Astrocyte (in vitro differentiated cells and primary cell): ENCODE measurements at places on chromosomes 3 and 15. TPM values are rescaled to one million over a fixed set of nuclear protein-coding genes. Genes with fewer than 3 reads are reported as not detected.

The HAPLN3 gene
- 6.8 and 8.2 TPM in 2 replicates for total RNA-seq

DNA sequence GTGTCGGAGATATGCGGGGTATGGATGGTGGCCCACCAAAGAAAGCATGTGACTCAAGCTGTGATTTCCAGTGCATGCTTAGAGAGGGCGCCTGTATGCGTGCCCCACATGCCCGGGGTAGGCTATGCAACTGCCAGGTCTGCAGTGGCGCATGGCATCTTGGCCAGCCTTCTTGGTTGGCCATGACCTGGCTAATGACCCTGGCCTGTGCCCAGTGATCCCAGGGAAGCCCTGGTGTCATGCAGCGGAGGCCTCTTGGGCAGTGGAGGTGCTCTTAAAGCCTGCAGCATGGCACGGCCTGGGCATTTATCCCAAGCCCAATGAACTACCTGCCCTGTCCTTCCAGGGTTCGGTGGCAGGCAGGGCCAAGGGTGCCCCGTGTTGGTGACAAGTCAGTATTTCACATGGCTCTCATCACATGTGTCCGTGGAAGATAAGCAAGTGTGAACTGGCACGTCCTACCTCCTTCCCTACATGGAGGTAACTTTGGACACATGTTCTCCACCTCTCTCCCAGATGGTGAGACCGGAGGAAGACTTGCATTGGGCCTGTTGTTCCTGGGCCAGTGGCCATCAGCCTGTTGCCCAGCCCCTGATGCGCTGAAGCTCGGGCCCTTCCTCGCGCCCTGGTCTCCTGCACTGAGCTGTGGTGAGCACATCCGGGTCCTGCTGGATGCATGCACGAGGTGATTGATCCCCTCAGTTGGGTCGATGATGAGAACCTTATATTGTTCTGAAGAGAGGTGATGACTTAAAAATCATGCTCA, 192.0 kb downstream of the UBE3A start:
- no peaks in the 10 kb centered on the region for H3K36me3 ChIP-seq
- H3K27me3 ChIP-seq = no peaks in the 10 kb centered on the region
- no peaks in the 10 kb centered on the region for H3K4me1 ChIP-seq
- H3K4me3 ChIP-seq = no peak overlapping the region
- no peak overlapping the region for H3K27ac ChIP-seq

The FEZF2 gene
- total RNA-seq = not detected in 2 replicates

The TMEM40 gene
- total RNA-seq = 1.3 and 2.0 TPM in 2 replicates

GRCh38 chr3:170425491-170426239, 7.0 kb downstream of the CLDN11 start:
- no peak overlapping the region for H3K4me3 ChIP-seq
- H3K27me3 ChIP-seq = no peaks in the 10 kb centered on the region
- H3K36me3 ChIP-seq = no peaks in the 10 kb centered on the region
- peaks cover 27% of the 10 kb centered on the region for H3K4me1 ChIP-seq
- no peak overlapping the region for H3K27ac ChIP-seq

DNA sequence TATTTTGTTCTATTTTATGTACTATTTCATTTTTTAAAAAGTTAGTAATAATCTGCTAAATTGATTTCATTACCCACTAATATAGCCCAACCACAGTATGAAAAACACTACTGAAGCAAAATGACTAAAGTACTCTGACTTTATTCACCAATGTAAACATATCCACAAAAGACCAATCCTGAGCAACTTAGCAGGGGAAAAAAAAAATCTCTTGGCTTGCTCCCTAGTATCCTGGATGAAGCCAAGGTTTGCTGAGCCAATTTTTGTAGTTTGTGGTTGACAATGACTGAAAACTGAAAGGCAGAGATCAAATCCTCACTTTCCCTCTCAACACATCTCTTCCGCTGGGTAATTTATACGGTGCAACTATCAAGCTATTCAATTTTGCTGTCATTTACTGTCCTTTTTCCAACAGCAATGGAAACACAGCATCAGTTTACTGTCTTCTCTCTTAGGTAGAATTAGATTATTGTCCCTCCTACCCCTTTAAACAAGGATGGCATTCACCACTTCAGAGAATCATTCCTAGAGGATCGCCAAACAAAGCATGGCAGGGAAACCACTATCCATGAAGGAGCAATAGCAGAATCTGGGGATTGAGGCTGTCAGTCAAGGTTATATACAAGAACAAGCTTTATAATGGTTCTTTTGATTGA, 149.7 kb downstream of the THRB start:
- no peaks in the 10 kb centered on the region for H3K27me3 ChIP-seq
- no peaks in the 10 kb centered on the region for H3K4me1 ChIP-seq
- no peak overlapping the region for H3K27ac ChIP-seq
- no peaks in the 10 kb centered on the region for H3K36me3 ChIP-seq
- H3K4me3 ChIP-seq = no peak overlapping the region
- peak; percentile 59 for DNase-seq

The QTRT2 gene
- total RNA-seq = 17.2 and 22.7 TPM in 2 replicates

DNA sequence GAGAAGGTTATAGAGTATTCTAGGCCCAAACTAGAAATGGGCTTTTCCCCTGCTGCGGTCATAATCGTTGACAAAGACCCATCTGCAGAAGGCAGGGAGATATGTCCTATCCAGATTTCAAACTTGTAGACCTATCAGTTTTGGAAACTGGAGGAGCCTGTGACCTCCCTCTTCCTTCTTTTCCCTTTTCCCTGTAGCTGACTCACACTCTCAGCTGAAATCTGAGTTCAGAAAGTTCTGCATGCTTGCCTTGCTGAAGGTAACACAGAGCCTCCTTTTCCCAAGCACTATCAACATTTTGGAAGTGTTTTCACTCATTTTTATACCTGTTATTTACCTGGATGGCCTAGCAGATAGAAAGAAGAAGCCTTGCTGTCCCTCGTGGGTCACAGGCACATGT, 59.1 kb upstream of the PSMD6 start:
- H3K27me3 ChIP-seq = no peaks in the 10 kb centered on the region
- H3K27ac ChIP-seq = no peak overlapping the region
- H3K36me3 ChIP-seq = no peaks in the 10 kb centered on the region

The SLC28A1 gene
- not detected in 2 replicates for total RNA-seq

GRCh38 chr3:171804618-171805389, 5.5 kb downstream of the PLD1 start:
- peak; percentile 76 for DNase-seq
- no peaks in the 10 kb centered on the region for H3K36me3 ChIP-seq
- H3K4me1 ChIP-seq = peaks cover 52% of the 10 kb centered on the region
- no peaks in the 10 kb centered on the region for H3K27me3 ChIP-seq

- DNase-seq = no peak
- peaks cover 25% of the 10 kb centered on the region for H3K36me3 ChIP-seq
- H3K4me1 ChIP-seq = no peaks in the 10 kb centered on the region
- H3K27ac ChIP-seq = no peak overlapping the region
Measured at GRCh38 chr3:66386925-66387650, 113.7 kb downstream of the LRIG1 start.

- no peak overlapping the region for H3K27ac ChIP-seq
- H3K27me3 ChIP-seq = no peaks in the 10 kb centered on the region
- H3K4me3 ChIP-seq = no peak overlapping the region
- H3K4me1 ChIP-seq = no peaks in the 10 kb centered on the region
- no peak for DNase-seq
Measured at GRCh38 chr3:128404276-128405068, 62.2 kb downstream of the DNAJB8 start.

GRCh38 chr3:142226474-142226873, 1.1 kb upstream of the GK5 start:
- DNase-seq = no peak
- H3K36me3 ChIP-seq = no peaks in the 10 kb centered on the region
- H3K27ac ChIP-seq = no peak overlapping the region
- no peak overlapping the region for H3K4me3 ChIP-seq

The SH2D7 gene
- not detected in 2 replicates for total RNA-seq

DNA sequence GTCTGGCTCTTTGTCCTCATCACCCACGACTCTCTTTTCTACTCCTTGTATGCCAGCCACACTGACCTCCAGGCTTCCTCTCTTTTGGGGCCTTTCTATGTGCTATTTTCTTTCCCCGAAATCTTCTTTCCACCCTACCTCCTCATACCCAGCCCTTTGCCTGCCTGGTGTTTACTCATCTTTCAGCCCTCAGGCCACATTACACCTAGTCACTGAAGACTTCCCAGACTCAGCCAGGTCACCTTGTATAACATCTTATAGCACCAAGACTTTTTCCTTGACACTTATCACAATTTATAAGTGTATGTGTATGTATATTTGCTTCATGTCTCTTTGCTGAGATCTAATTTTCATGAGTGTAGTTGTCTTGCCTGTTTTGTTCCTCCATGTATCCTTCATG, 396.4 kb downstream of the NLGN1 start:
- H3K4me1 ChIP-seq = no peaks in the 10 kb centered on the region
- DNase-seq = no peak
- no peak overlapping the region for H3K27ac ChIP-seq
- no peak overlapping the region for H3K4me3 ChIP-seq
- H3K27me3 ChIP-seq = no peaks in the 10 kb centered on the region

The MITF gene
- 6.0 and 6.2 TPM in 2 replicates for total RNA-seq

DNA sequence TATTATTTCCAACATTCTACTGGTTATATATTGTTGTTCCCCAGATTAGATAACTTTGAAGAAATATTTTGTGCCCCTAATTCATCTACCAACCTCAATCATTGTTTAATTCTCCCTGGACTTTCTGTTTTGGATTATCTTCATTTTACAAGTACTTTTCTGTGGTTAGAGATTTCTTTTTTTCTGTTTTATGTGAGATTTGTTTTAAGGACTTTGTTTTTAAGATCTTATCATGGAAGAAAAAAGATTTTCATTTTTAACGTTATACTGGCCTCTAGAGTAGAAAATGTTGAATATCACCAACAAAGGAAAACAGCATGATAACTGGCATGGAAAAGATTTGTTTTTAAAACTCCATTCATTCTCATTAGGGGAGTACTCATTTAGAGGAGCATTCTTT, 210.9 kb upstream of the KCNMB2 start:
- DNase-seq = peak; percentile 68
- no peak overlapping the region for H3K4me3 ChIP-seq
- H3K4me1 ChIP-seq = peaks cover 7% of the 10 kb centered on the region
- no peaks in the 10 kb centered on the region for H3K27me3 ChIP-seq
- H3K36me3 ChIP-seq = no peaks in the 10 kb centered on the region

- H3K4me1 ChIP-seq = peaks cover 20% of the 10 kb centered on the region
- H3K27ac ChIP-seq = no peak overlapping the region
- peak; percentile 49 for DNase-seq
- no peaks in the 10 kb centered on the region for H3K36me3 ChIP-seq
- peaks cover 3% of the 10 kb centered on the region for H3K27me3 ChIP-seq
- H3K4me3 ChIP-seq = no peak overlapping the region
Measured at GRCh38 chr3:194323785-194324735, 27.1 kb downstream of the CPN2 start.

- H3K27ac ChIP-seq = peak overlapping the region; percentile 35
- DNase-seq = no peak
- H3K27me3 ChIP-seq = no peaks in the 10 kb centered on the region
- H3K4me1 ChIP-seq = peaks cover 15% of the 10 kb centered on the region
Measured at GRCh38 chr15:76905855-76906254, 715 bp upstream of the SCAPER start.

- no peak within 1 kb of the TSS for H3K4me3 ChIP-seq
- DNase-seq = no peak
- no peak within 1 kb of the TSS for H3K27ac ChIP-seq
- H3K4me1 ChIP-seq = peaks cover 3% of the 10 kb centered on the region
Measured at GRCh38 chr15:78340231-78341056, at the start of gene CRABP1. Gene CRABP1 (plus strand): TSS chr15:78340353. CDS start chr15:78340429, 76 bp downstream.

The ATP13A5 gene
- not detected in 2 replicates for total RNA-seq

The AGTR1 gene
- total RNA-seq = 0.61 and 0.91 TPM in 2 replicates

GRCh38 chr15:78457101-78457500, 19.1 kb downstream of the IREB2 start:
- DNase-seq = peak; percentile 60
- H3K4me1 ChIP-seq = peaks cover 4% of the 10 kb centered on the region
- H3K27me3 ChIP-seq = no peaks in the 10 kb centered on the region
- H3K36me3 ChIP-seq = no peaks in the 10 kb centered on the region
- H3K4me3 ChIP-seq = no peak overlapping the region
- H3K27ac ChIP-seq = no peak overlapping the region

- H3K36me3 ChIP-seq = peaks cover 6% of the 10 kb centered on the region
- H3K27ac ChIP-seq = peak overlapping the region; percentile 87
- H3K27me3 ChIP-seq = no peaks in the 10 kb centered on the region
- no peak for DNase-seq
Measured at GRCh38 chr3:72996121-72996472, 514 bp upstream of the PPP4R2 start.

DNA sequence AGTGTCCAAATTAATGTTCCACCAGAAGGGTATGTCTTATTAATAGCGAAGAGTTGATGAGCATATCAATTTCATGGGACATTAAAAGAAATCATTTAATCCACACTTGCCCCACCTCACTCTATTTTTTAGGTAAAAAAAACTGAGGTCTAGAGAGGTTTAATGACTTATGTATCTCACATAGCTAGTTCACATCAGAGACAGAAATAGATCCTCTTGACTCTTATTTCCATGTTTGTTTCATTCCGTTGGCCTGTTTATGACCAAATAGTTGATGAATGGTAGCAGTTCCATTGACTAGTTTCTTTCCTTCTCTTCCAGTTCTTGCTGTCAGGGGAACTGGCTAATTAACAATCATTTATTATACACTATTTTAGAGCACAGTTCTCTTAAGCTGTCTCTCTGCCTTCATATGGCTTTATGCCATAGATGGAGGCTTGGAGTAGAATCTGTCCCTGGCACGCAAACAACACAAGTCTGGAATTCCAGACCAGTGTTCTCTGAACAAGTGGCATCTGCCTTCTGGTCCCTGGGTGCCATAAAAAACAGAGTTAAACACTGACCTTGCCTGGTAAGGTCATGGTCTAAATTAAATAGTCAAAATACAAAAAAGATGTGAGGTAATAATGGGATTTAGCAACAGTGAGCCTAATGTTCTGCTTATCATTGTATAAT, 220.0 kb upstream of the CGNL1 start:
- no peaks in the 10 kb centered on the region for H3K27me3 ChIP-seq
- DNase-seq = peak; percentile 16
- H3K36me3 ChIP-seq = peaks cover 5% of the 10 kb centered on the region
- peaks cover 15% of the 10 kb centered on the region for H3K4me1 ChIP-seq
- no peak overlapping the region for H3K27ac ChIP-seq

DNA sequence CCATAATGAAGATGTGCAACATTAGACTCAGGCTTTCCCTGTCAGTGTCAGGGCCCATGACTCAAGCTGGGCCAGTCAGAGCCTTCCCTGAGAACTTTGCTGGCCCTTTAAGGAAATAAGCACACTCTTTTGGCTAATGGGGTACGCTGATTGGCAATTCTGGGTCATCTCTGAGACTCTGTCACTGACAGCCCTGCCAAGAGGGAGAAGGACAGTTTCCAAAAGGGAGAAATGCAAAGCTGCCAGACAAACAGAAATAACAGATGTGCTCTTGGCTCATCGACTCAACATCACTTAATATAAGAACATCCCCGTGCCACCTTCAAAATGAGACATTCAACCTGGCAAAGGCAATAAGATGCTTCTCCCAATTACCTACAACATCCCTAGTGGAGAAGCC, 491.9 kb upstream of the PROK2 start:
- no peak for DNase-seq
- H3K27me3 ChIP-seq = peaks cover 18% of the 10 kb centered on the region
- no peaks in the 10 kb centered on the region for H3K36me3 ChIP-seq
- peaks cover 22% of the 10 kb centered on the region for H3K4me1 ChIP-seq
- no peak overlapping the region for H3K4me3 ChIP-seq
- H3K27ac ChIP-seq = no peak overlapping the region

- H3K27me3 ChIP-seq = no peaks in the 10 kb centered on the region
- no peaks in the 10 kb centered on the region for H3K4me1 ChIP-seq
- H3K27ac ChIP-seq = no peak overlapping the region
- DNase-seq = no peak
- H3K36me3 ChIP-seq = no peaks in the 10 kb centered on the region
Measured at GRCh38 chr3:128400671-128401070, 66.0 kb downstream of the DNAJB8 start.

The SCAANT1 gene
- total RNA-seq = not detected in 2 replicates
